ENCODE measurements at places on chromosomes 6 and 20. TPM values are rescaled to one million over a fixed set of nuclear protein-coding genes. Genes with fewer than 3 reads are reported as not detected.

Gene RBM24
- total RNA-seq = 6.7 TPM

Gene CLPSL2
- total RNA-seq = not detected

Gene BPI
- not detected for total RNA-seq

Gene SNAP25
- 1.1 TPM for total RNA-seq

Gene C6orf15
- total RNA-seq = not detected

Gene WFDC5
- total RNA-seq = not detected

Gene PROKR2
- total RNA-seq = not detected

Gene VARS1
- 32.2 TPM for total RNA-seq

Gene TMEM74B
- not detected for total RNA-seq

Gene SLC22A7
- not detected for total RNA-seq

Gene POPDC3
- total RNA-seq = 25.8 TPM

Gene GMNN
- 33.1 TPM for total RNA-seq

Gene MRPS18A
- total RNA-seq = 47.0 TPM

Gene ME1
- 32.2 TPM for total RNA-seq

Gene OVOL2
- total RNA-seq = not detected

Gene LST1
- not detected for total RNA-seq

Gene METTL24
- not detected for total RNA-seq

Gene ARFGEF3
- total RNA-seq = under 0.01 TPM

Gene FKBP1C
- total RNA-seq = 0.72 TPM
